ENCODE measurements at places on chromosomes 6 and 20.

DNA sequence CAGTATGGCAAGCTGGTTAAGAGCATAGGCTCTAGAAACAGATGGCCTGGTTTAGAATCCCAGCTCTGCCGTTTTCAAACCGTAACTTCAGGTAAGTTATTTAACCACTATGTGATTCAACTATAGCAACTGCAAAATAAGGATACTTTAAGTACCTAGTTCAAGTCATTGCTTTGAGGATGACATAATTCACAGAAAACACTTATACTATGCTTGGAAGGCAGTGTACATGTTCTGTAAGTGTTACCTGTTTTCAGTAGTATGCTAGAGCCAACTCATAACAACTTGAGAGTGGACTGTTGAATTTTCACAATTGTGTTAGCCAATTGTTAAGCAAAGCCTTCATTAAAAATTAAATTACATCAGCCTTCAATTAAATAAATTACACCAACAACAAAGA, 134.8 kb upstream of the BEND6 start:
- no peak for DNase-seq

GRCh38 chr20:58177799-58178198, 50.7 kb downstream of the ANKRD60 start:
- no peak for DNase-seq

GRCh38 chr6:41586252-41587007, 40.2 kb downstream of the FOXP4 start:
- no peak for DNase-seq

GRCh38 chr6:137497721-137498463, 3.7 kb upstream of the OLIG3 start:
- DNase-seq = no peak

- no peak for DNase-seq
Observed at GRCh38 chr6:117206944-117207687, 58.2 kb upstream of the VGLL2 start.

DNA sequence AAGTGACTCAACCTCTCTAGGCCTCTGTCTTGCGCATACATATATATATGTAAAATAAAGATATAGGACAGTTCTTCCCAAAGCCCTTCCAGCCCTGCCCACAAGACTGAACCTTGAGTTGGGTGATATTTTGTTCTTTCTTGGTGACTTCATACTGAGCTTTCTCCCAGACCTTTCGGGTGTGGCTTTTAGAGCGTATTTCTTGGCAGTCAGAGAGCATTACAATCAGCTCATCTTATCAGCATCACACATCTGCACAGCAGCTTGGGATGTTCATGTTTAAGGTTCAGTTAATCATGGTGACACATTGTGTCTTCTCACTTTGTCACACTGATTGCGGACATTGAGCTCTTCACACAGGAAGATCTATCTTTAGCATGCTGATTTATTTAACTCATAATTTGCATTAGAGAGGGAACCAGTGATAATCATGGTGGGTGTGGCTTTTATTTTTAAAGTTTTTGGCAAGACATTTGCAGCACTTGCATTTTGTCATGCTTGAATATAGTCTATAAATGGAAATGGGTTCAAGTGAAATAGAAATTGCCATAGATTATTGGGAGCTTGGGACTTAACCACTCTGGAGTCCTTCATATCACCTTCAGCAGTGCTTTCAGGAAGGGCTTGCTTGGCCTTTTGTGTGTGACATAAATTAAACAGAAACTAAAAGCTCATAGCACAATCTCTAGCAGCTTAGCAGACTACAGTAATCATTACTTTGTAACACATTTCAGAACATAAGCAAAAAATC, 8.3 kb downstream of the KIF3B start:
- peak; percentile 86 for DNase-seq

DNA sequence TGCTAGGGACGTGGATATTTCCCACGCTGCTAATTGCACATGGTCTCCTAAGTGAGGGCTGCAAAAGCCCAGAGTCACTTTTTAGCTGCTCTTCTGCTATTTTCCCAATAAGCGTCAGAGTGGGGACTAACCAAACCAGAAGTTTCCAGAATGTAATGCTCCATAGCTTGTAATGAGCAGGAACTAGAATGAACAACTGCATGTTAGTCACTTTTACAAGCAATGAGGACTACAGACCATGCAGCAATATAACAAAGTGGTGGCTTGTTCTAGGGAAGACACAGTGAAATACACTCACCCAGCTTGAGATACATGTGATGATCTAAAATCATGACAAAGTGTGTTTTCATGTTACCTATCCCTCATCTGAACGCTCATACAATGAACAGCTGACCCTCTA, 314.1 kb upstream of the SGK1 start:
- no peak for DNase-seq

DNA sequence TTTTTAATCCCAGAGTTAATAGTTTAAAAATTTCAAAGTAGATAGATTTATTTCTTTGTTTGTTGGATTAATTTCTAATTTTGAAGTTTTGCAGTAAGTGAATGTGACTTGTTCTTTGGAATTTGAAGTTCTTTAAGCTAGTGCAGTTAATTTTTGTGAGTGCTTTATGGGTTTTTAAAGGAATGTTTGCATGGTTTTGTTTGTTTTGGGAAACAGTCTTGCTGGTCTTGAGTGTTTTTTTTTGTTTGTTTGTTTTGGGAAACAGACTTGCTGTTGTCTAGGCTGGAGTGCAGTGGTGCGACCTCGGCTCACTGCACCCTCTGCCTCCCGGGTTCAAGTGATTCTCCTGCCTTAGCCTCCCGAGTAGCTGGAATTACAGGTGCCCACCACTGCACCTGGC, 9.5 kb downstream of the PANK2 start:
- DNase-seq = no peak

GRCh38 chr20:63022501-63022900, 15.7 kb upstream of the BHLHE23 start:
- no peak for DNase-seq

DNA sequence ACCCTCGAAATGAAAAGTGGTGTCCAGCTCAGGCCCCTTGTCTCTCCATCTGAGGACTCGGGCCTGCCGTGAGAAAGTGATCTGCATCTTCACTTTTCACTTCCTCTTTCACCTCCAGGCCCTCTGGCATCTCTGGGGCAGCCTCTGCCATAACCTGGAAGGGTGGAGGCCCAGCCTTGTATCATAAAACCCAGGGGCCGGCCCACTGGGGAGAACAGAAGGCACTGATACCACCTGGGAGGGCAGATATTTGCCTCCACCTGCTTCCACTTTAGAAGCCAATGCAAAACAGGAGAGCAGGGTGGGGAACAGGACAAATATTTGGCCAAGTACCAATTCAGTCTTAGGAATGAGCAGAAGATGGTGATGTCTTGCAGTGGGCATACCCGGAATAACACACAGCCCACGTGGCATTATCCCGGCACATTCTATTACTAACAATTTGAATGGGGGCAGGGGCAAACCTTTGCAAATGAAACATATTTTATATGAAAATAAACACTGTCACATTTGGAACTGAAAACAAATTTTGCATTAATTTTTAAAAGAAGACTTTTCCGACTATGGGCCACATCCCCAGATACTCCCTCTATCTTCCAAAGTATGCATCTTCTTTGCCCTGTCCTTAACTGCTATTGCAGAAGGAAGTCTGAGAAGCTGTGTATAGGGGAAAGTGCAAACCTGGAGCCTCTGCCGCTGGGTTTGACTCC, 69.2 kb upstream of the TBC1D7 start:
- no peak for DNase-seq

DNA sequence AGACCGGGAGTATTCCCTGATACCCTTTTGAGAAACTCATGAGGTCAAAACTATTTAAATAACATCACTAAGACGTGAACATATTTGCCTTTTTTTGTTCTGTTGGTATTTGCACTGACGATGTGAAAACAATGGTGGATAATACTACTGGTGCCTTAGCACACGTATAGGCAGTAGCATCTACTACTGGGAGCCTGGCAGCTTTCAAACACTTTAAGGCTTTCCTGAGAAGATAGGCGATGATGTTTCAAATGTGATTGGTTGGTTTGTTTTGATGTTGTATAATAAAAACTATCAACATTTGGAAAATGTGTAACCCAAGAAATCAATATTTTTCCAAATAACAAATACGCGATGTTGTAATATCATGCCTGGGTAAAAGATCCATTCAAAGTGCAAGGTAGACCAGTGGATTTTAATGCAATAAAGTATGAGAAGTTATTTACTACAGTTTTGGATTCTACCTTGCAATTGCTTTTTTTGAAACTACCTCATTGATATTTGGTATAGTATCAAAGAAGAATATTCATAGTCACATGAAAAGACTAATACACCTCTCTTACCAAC, 166.2 kb downstream of the FRK start:
- DNase-seq = no peak

DNA sequence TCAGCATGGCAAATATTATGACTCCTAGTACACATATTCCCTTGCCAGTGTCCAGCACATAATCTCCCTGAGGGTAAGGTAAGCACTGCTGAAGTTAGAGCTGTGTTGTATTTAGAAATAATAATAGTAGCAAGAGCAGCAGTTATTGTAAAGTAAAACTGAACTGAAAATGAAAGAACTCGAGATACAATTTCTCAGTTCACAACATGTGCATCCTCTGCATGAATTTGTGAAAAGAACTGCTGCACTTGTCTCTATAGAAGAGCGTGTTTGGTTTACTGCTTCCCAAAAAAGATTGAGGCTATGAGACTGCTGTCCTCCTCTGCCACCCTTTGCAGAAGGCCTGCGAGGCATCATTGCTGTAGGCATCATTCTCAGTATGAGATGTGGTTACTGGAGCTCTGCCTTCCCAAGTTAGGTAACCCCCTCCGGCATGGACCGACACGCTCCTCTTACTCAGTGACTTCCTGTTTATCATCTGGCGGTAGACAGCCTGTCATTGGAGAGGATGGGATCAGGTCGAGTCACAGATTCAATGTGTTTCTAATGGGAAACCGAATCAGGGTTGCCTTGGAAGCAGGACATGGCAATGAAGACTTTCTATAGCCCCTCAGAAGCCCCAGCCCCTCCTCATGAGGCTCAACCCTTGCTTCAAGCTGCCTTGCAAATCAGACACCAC, 48.1 kb downstream of the SLC24A3 start:
- no peak for DNase-seq

GRCh38 chr6:44224029-44224964, 902 bp downstream of the SLC29A1 start:
- DNase-seq = no peak

DNA sequence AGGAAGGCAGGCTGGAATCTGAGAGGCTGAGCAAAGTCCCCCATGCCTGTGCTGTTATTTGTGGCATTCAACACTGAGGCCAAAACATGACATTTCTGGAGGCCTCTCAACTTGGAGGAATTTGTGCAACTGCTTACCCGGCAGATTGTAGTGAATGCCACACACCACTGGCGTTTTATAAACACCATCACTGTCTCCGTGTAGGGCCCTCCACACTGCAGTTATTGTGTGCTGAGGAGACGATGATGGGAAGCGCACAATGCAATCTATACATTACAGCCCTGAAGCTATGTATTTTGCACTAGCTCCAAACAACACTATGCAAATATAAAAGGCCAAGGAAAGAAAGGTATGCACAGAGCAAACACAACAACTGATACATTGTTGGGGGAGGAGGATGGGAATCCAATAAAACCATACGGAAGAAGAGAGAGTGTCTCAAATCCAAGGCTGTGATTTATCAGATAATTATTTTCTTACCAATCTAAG, 106.5 kb downstream of the SMLR1 start:
- DNase-seq = no peak

DNA sequence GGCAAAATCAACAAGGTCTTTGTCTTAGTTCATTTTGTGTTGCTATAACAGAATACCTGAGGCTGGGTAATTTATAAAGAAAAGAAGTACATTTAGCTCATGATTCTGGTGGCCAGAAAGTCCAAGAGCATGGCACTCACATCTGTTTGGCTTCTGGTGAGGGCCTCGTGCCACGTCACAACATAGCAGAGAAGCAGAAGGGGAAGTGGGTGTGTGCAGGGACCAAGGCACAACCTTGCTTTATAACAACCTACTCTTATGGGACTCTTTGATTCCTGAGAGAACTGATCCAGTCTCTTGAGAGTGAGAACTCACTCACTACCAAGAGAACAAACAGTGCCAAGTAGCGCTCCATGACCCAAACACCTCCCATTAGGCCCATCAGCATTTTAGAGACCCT, 25.4 kb downstream of the GABRR2 start:
- DNase-seq = no peak

GRCh38 chr20:24402188-24402587, 67.2 kb upstream of the SYNDIG1 start:
- no peak for DNase-seq

- no peak for DNase-seq
Observed at GRCh38 chr6:111692327-111693164, 86.9 kb upstream of the TRAF3IP2 start.

DNA sequence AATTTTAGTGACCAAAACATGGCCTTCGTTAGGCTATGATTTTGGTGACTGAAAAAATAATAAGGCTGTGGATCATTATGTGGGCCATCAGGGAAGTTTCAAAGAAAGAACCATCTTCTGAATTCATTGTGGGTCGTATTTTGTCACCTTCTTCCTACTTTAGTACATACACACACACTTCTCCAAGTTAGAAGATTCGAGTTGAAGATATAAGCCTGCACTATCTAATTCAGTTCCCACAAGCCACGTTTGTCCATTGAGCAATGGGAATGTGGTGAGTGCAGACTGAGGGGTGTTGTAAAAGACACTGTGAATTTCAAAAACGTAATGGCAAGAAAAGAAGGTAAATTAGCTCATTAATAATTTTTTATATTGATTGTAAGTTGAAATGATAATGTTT, 766.0 kb downstream of the KIF16B start:
- DNase-seq = no peak
